Activated T-helper 1 cell treated with anti-CD3 and anti-CD28 coated beads, Interleukin-12 subunit alpha, Interleukin-12 subunit beta, Interleukin-2, Interleukin-4 antibody, amounts not matched to agents 30 ng/mL and 10 ng/mL and 1 ng/mL, durations not matched to agents 14 hours and 24 hours and 36 hours (primary cell): ENCODE measurements at places on chromosomes 7 and 10. TPM values are rescaled to one million over a fixed set of nuclear protein-coding genes. Genes with fewer than 3 reads are reported as not detected.

DNA sequence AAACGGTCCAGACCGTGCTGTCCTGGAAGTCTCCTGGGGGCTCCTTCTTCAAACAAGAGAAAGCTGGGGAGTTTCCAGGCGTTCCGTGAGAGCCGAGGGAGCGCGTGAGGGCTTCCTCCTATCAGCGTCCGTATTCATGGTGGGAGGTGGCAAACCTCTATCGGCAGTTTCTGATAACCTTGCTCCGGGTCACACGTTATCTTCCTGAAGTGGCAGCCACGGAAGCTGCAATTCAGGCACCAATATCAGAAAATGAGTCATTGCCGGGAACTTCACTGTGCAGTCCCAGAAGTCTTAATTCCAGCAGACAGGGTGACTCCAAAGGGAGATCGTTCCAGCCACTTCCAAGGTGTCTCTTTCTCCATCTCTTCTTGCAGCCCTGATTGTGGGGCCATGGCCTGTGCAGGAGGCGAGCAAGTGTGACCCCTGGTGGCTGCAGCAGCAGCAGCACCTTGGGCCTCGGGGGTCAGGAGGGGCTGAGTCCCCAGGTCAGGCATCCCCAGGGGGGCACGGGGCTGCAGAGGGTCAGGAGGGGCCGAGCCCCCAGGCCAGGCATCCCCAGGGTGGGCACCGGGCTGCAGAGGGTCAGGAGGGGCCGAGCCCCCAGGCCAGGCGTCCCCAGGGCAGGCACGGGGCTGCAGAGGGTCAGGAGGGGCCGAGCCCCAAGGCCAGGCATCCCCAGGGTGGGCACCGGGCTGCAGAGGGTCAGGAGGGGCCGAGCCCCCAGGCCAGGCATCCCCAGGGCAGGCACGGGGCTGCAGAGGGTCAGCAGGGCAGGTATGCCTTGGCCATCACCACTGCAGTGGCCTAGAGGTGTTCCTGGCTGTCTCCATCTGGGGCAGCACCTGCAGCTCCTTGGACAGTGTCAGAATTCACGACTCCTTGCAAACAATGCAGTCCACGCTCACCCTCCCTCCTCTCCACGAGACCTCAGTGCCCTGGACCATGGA is 538.7 kb downstream of the DNAJB6 start:
- peak; percentile 30 for DNase-seq

The OR6V1 gene
- not detected in 2 replicates for total RNA-seq

The RBM20 gene
- not detected in 2 replicates for total RNA-seq

The MGAM2 gene
- total RNA-seq: not detected in 2 replicates

- DNase-seq: no peak
These were observed 100.2 kb upstream of the GPR26 start for GRCh38 chr10:123565691-123566660.

DNA sequence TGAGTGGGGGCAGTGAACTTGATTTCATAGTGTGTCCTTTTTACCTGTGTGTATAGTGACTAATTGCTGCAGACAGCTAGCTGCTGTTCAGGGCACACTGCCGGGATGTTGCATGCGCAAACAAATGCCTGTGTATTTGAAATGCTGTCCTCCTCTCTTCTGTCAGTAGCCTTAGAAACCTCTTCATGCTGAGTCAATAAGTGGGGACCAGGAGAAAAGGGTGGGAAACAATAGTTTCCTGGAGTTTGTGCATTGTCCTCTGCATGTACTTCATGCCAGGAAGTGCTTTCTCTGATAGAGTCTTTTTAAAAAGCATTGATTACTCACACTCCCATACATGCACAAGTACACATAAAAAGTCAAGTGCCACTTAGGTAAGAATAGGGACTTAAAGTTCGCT is 1183.7 kb upstream of the CELF2 start:
- no peak for DNase-seq

The ACSM6 gene
- not detected in 2 replicates for total RNA-seq

DNA sequence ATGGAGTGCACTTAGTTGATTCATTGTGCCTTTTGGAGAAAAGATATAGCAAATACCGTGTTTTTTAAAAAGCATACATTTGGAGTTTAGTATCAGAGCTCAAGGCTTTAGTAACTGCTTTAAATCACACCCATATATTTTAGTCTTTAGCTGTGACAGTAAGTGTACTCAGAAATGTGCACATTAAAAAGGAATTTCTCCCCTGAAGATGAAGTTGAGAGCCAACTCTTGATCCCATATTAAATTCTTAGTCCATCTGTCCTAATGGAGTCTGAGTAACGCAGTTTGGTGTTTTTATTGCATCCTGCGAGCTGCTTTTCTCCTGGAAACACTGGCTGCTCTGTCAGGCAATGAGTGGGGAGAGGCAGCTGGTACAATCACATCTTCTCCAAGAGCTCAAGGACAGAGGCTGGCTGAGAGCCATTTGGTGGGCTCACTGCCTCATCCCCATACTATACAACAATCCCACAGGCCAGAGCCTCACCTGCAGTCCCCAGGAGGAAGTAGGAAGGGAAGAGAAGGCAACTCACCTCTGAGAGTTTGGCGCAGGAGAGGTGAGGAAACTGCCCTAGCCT is 473.6 kb upstream of the C7orf33 start:
- DNase-seq: no peak

DNA sequence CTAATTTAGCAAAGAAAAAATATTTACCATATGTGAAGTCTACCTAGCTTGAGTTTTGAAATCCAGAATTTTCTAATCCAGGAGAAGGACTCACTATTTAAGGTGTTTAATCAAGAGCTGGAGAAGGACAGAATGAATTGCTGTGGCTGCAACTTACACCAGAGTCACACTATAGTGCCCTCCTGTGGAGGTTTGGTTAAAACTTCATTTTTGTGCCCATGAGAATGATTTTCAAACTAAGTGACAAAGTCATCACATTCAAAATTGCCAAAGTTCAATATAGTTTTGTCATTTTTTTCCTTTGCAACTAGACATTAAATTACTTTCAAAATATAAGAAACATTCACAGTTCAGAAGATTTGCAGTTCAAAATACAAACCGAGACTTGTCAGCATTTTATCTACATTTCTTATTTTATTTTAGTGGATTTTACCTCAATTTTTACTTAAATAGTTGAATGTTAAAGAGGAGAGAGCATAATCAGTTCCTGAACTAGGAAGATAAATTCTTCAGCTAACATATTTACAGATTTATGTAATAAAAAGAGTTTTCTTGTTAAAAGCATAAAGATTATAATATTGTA is 70.7 kb downstream of the CABCOCO1 start:
- DNase-seq: no peak

- no peak for DNase-seq
These were observed 44.2 kb upstream of the PTER start for GRCh38 chr10:16392531-16393069.
